ENCODE measurements at places on chromosomes 5 and 9. TPM values are rescaled to one million over a fixed set of nuclear protein-coding genes. Genes with fewer than 3 reads are reported as not detected.

GRCh38 chr5:37514946-37515345, 135.8 kb downstream of the WDR70 start:
- DNase-seq, result no peak

DNA sequence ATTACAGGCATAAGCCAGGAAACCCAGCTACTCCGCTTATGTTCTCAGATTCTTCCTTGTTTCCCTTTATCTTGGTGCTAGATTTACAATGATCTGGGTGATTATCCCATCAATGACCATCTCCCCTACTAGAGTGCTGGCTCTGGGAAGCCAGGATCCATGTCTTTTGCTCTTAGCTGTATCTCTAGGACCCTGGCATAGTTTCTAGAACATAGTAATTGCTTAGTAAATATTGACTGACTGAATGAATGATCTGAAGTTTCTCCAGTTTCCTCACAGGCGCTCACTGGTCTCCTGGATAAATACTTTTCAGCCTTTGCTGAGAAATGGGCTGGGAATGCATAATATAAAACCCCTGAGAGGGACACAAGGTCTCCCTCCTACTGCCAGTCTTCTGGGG, 60.0 kb upstream of the KLF9 start:
- DNase-seq, result no peak

GRCh38 chr5:85476617-85477016, 1091.9 kb upstream of the EDIL3 start:
- no peak for DNase-seq

DNA sequence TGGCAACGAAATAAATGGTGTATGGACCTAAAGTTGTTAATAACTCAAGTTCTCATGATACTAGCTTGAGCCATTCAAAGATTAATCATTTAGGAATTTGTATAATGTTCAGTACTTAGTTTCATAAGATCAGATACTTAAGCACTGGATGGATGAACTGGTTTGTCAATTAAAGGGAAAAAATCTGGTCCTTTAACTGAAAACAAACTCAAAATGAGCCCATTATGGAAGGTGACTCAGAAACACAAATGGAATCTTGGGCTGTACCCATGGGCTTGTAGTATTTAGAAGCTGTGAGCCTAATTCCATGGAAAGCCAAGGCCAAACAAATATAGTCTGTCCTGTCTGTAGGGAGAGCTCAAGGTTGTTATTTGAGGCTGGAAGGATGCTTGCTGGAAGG, 27.6 kb upstream of the ADRB2 start:
- DNase-seq, result no peak

- DNase-seq, result no peak
These were observed 7.9 kb downstream of the BHMT start for GRCh38 chr5:79119486-79119885.

The KCNT1 gene
- not detected for total RNA-seq

The PHYHD1 gene
- 37.8 TPM for total RNA-seq

The NUTM2F gene
- total RNA-seq, result not detected
